ENCODE measurements at places on chromosomes 3 and 15. TPM values are rescaled to one million over a fixed set of nuclear protein-coding genes. Genes with fewer than 3 reads are reported as not detected.
A peak's percentile ranks its signal among the peaks of the same experiment; 100 is the strongest.

GRCh38 chr3:152076148-152076547, 192.6 kb upstream of the MBNL1 start:
- H3K27me3 ChIP-seq: no peaks in the 10 kb centered on the region
- H3K4me1 ChIP-seq: no peaks in the 10 kb centered on the region
- no peaks in the 10 kb centered on the region for H3K36me3 ChIP-seq
- no peak overlapping the region for H3K4me3 ChIP-seq

DNA sequence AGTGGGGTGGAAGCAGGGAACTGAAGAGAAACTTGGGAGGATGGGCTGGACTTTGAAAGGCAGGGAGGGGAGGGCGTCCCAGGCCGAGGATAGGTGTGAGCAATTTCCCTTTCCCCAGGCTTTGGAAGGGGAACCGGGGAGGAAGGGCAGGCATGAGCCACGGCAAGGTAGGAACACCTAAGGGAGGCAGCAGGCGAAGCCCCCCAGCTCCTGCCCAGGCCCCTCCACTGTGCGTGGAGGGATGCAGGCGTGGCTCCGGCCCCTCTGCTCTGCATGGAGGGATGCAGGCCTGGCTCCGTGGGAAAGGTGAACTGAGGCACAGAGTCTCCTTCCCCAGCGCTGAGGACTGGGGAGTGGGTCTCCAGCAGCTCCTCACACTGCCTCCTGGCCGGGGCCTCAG, 236.4 kb downstream of the XXYLT1 start:
- no peak overlapping the region for H3K27ac ChIP-seq
- no peaks in the 10 kb centered on the region for H3K4me1 ChIP-seq
- no peaks in the 10 kb centered on the region for H3K36me3 ChIP-seq
- no peaks in the 10 kb centered on the region for H3K27me3 ChIP-seq
- DNase-seq: no peak

GRCh38 chr3:114454551-114455251, 160.9 kb downstream of the TIGIT start:
- H3K27me3 ChIP-seq: no peaks in the 10 kb centered on the region
- H3K36me3 ChIP-seq: no peaks in the 10 kb centered on the region
- H3K4me3 ChIP-seq: peak overlapping the region; percentile 98

- no peak for DNase-seq
- no peak overlapping the region for H3K27ac ChIP-seq
- no peaks in the 10 kb centered on the region for H3K27me3 ChIP-seq
- no peaks in the 10 kb centered on the region for H3K4me1 ChIP-seq
Observed at GRCh38 chr15:77121599-77121998, 50.7 kb upstream of the TSPAN3 start.

DNA sequence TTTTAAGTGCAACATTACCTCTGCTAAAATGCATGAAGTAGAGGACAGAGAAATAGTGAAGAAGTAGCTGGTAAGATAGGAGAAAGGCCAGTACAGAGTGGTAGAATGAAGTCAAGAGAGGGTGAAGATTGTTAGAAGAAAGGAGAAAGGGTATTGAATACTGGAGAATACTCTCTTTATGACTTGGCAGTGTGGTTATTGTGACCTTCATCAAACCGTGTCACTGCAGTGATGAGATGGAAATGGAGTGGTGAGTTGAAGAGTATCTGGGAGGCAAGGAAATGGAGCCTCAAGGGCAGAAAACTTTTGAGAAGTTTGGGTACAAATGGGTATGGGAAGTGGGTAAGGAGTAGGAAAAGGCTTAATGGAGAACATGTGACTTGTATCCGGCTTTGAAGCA, 24.7 kb downstream of the MINDY2 start:
- H3K36me3 ChIP-seq: no peaks in the 10 kb centered on the region
- H3K4me1 ChIP-seq: peaks cover 4% of the 10 kb centered on the region
- DNase-seq: no peak
- no peak overlapping the region for H3K4me3 ChIP-seq
- no peaks in the 10 kb centered on the region for H3K27me3 ChIP-seq
- no peak overlapping the region for H3K27ac ChIP-seq

GRCh38 chr3:7543294-7543880, 682.5 kb downstream of the GRM7 start:
- H3K4me3 ChIP-seq: no peak overlapping the region
- peaks cover 4% of the 10 kb centered on the region for H3K4me1 ChIP-seq
- no peak overlapping the region for H3K27ac ChIP-seq
- peak; percentile 31 for DNase-seq

DNA sequence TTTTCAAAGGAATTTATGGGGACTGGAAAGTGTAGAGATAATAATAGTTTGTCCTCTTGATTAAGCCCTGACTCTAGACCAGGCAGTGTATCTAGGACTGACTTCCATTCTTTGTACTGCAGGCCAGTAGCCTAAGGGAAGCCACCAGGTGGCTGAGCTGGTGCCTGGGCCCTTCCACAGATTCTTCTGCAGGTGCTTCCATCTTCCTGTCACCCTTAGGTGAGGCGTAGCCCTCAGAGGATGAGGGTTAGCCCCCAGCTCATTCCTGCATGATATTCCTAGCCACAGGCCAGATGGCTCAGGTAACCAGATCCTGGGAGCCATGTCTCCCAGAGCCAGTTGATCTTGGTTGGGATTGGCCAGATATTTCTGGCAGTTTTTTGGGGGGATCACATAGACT, 169.0 kb upstream of the IL12A start:
- H3K27ac ChIP-seq: no peak overlapping the region
- peaks cover 10% of the 10 kb centered on the region for H3K4me1 ChIP-seq
- no peaks in the 10 kb centered on the region for H3K36me3 ChIP-seq
- H3K4me3 ChIP-seq: no peak overlapping the region
- DNase-seq: no peak
- no peaks in the 10 kb centered on the region for H3K27me3 ChIP-seq

DNA sequence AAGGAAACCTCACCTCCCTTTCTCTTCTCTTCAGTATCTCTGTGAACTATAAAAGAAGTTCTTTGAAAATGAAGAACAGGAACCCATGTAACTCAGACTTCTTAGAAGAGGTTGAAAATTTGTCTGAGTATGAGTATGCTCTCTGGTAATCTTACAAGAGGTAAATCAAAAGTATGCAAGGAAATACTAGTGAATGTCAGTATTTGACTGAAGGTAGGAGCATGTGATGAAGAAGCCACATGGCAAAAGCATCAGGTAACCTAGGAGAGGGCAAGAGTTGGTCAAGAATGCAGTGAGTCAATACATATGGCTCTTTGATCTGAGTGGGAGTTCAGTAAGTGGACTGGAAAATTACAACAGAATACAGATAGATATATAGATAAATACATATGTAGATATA, 133.0 kb upstream of the NECTIN3 start:
- no peak overlapping the region for H3K27ac ChIP-seq
- no peak for DNase-seq
- no peaks in the 10 kb centered on the region for H3K36me3 ChIP-seq
- H3K4me3 ChIP-seq: no peak overlapping the region

DNA sequence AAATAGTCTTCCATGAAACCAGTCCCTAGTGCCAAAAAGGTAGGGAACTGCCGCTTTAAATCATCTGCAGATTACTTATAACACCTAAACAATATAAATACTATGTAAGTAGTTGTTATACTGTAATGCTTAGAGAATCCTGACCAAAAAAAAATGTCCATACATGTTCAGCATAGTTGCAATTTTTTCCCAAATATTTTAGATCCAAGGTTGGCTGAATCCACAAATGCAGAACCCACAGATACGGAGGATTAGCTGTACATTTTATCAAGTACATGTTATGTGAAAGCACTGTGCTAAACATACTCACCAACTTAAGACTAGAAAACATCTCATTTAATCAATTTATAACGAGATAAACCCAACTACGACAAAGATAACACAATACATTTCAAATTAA, 9.3 kb downstream of the MSL2 start:
- no peaks in the 10 kb centered on the region for H3K36me3 ChIP-seq
- no peaks in the 10 kb centered on the region for H3K27me3 ChIP-seq
- no peak overlapping the region for H3K27ac ChIP-seq
- H3K4me3 ChIP-seq: no peak overlapping the region
- peaks cover 14% of the 10 kb centered on the region for H3K4me1 ChIP-seq

DNA sequence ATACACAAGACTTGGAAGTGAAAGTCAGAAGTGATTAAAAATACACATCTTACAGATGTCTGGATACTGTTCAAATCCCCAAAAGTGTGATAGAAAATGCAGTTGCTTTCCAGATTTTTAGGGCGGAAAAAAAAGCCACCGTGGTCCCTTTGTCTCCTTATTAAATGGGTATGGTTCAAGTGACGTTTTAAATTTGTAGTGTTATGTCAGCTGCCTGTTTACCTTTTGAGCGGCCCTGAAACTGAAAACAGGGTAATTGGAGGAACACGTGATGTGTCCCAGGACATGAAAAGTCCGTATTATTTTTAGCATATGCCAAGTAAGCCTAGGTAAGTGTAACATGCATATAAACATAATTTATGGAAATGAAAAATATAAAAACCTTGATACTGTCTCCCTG, 109.0 kb upstream of the PDZRN3 start:
- H3K4me1 ChIP-seq: no peaks in the 10 kb centered on the region
- H3K27me3 ChIP-seq: no peaks in the 10 kb centered on the region
- H3K4me3 ChIP-seq: no peak overlapping the region
- H3K27ac ChIP-seq: no peak overlapping the region
- no peak for DNase-seq

- no peaks in the 10 kb centered on the region for H3K27me3 ChIP-seq
- no peak for DNase-seq
- no peaks in the 10 kb centered on the region for H3K36me3 ChIP-seq
- H3K4me3 ChIP-seq: peak overlapping the region; percentile 28
- H3K27ac ChIP-seq: peak overlapping the region; percentile 76
Observed at GRCh38 chr15:42456971-42457370, 34.0 kb downstream of the ZNF106 start.

GRCh38 chr3:175326041-175326440, 466.9 kb downstream of the NAALADL2 start:
- H3K36me3 ChIP-seq: no peaks in the 10 kb centered on the region
- H3K4me3 ChIP-seq: no peak overlapping the region
- H3K27me3 ChIP-seq: no peaks in the 10 kb centered on the region
- no peak overlapping the region for H3K27ac ChIP-seq
- no peak for DNase-seq
- H3K4me1 ChIP-seq: no peaks in the 10 kb centered on the region

DNA sequence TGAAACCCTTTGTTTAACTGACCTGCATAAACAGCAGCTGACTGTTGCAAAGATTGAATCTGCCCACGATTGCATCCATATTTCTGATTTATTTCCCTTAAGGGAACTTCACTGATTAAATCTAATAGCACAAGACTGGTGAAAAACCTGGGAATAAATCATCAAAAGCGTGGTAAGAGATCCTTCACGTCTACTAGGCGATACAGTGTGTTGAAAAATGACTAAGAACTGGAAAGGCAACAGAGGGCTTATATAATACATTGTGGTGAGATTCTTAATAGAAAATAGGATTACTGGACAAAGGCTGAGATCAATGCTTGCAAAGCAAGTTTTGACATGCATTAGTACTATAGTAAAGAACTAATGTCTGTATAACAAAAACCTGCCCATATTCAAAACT, 49.0 kb downstream of the POLQ start:
- H3K27me3 ChIP-seq: no peaks in the 10 kb centered on the region
- H3K4me1 ChIP-seq: no peaks in the 10 kb centered on the region
- H3K36me3 ChIP-seq: no peaks in the 10 kb centered on the region
- no peak overlapping the region for H3K4me3 ChIP-seq
- no peak for DNase-seq

CD86 gene
- total RNA-seq: 19.7 TPM

MYLK gene
- total RNA-seq: 786 TPM

CYP8B1 gene
- not detected for total RNA-seq

LAMB2 gene
- 362 TPM for total RNA-seq

HLTF gene
- 24.6 TPM for total RNA-seq

Data from aorta (tissue), 5 donors.